CD4-positive, alpha-beta T cell treated with Interleukin-15 for 4 hours (primary cell): ENCODE measurements at places on chromosomes 4 and X.

GRCh38 chr4:183840311-183840710 lies 64.8 kb upstream of the STOX2 start:
- peak; percentile 50 for DNase-seq

GRCh38 chrX:47748576-47748975 lies 88.1 kb upstream of the ZNF81 start:
- no peak for DNase-seq

GRCh38 chr4:19224820-19225219 lies 1026.9 kb upstream of the SLIT2 start:
- DNase-seq, result no peak

GRCh38 chr4:140523370-140523856 lies 555 bp upstream of the ELMOD2 start:
- no peak for DNase-seq

- DNase-seq, result no peak
Measured at GRCh38 chr4:1623400-1623799, 60.7 kb downstream of the FAM53A start.

GRCh38 chrX:43706786-43707370 lies 50.8 kb downstream of the MAOA start:
- DNase-seq, result no peak

- no peak for DNase-seq
Measured at GRCh38 chr4:71980976-71981375, 50.8 kb upstream of the NPFFR2 start.

- DNase-seq, result no peak
Measured at GRCh38 chr4:112315446-112315845, 18.3 kb downstream of the ALPK1 start.

- DNase-seq, result no peak
Measured at GRCh38 chr4:187383181-187383580, 612.4 kb upstream of the ZFP42 start.

GRCh38 chr4:13240066-13240465 lies 244.1 kb downstream of the RAB28 start:
- no peak for DNase-seq

GRCh38 chr4:87219632-87220093 lies 755 bp downstream of the KLHL8 start:
- peak; percentile 33 for DNase-seq

- DNase-seq, result no peak
Measured at GRCh38 chr4:7074426-7074825, 6.6 kb upstream of the GRPEL1 start.

GRCh38 chr4:73258436-73258685 lies 237 bp downstream of the ANKRD17 start:
- DNase-seq, result no peak
